ENCODE measurements at places on chromosomes 1 and 21. TPM values are rescaled to one million over a fixed set of nuclear protein-coding genes. Genes with fewer than 3 reads are reported as not detected.
A peak's percentile ranks its signal among the peaks of the same experiment; 100 is the strongest.

DNA sequence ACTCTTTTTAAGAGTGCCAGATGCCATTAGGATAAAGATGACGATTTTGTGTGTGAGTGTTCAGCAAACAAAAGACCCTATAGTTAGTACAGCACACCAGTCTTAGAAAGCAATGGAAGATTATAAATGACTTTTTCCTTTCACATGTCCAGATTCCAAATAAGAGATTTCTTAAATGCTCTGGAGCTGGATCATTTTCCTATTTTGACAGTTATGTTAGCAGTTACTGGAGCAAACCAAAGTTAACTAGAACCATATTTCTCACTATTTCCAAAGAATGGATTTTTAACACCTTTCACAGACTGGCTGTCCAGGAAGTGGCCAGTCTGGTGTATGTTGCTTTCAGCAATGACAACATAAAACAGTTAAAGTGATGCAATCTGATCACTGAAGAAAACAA lies 905.8 kb upstream of the ADGRL2 start:
- DNase-seq = no peak

DNA sequence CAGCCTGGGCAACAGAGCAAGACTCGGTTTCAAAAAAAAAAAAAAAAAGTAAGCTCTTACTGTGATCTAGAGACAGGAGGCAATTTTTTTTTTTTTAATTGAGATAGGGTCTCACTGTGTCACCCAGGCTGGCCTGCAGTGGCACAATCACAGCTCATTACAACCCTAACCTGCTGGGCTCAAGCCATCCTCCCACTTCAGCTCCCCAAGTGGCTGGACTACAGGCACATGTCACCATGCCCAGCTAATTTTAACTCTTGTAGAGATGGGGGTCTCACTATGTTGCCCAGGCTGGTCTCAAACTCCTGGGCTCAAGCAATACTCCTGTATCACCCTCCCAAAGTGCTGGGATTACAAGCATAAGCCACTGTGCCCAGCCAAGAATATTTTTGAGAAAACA lies 7.4 kb downstream of the RPL22 start:
- no peak for DNase-seq

DNA sequence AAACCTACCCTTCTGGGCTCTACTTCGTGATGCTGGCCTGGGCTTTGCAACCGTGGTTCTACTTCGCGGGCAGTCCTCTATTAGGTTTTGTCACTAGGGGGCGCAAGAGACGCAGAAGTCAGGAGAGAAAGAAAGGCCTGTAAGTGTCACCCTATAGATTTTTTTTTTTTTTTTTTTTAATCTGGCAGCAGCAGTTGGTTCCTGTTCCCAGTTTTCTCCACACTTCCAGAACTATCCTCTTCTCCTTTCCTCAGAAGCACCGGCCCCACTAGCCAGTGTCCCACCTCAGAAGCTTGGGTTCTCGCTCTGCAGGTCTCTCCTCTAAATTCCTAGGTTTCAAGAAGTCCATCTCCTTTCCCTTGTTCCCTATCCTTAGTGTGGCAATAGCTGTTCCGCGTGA lies 9.1 kb upstream of the LCE2D start:
- DNase-seq = peak; percentile 38

DNA sequence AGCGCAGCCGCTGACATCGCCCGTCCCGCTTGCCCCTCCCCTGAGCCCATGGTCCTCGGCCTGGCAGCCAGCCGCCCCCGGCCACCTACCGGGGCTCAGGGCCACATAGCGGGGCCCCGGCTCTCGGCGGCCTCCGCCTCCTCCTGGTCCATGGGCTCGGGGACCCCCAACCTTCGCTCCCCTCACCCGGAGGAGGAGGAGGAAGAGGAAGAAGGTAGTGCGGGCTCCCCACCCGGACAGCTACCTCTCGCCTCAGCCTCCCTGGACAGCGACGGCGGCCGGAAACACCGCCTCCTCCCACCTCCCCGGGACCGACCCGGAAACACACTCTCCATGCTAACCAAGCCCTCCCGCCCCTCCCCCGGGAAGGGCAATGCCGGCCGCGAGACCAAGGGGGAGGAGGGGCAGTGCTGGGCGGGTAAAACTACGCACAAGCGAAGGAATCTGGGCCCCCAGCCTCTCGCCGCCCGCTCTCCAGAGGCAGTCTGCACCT lies at the start of gene KIAA0319L:
Gene KIAA0319L (minus strand): TSS at position 286 of the 493 bp plus-strand sequence. CDS start 2,912 bp downstream, outside the sequence.
- DNase-seq = peak; percentile 60

DNA sequence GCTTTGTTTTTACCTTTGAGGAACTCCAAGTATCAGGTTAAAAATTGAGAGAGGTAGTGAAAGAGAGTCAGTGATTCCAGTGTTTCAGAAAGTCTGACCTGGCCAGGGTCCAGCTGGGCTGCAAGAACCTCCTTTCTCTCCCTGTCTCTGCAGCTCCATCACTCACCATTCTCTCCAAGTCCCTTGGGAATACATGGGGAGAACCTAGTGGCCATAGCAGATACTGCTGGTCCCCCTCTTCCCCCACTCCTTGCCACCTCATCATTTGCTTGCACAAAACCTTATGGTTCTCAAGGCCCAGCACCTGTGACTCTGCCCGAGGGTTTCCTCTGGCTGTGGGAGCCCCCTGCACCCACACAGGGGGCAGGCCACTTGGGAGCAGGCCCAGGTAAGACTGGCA lies 279.5 kb downstream of the KIF26B start:
- peak; percentile 11 for DNase-seq

GRCh38 chr1:60535713-60536112 lies 462.1 kb upstream of the C1orf87 start:
- DNase-seq = no peak

DNA sequence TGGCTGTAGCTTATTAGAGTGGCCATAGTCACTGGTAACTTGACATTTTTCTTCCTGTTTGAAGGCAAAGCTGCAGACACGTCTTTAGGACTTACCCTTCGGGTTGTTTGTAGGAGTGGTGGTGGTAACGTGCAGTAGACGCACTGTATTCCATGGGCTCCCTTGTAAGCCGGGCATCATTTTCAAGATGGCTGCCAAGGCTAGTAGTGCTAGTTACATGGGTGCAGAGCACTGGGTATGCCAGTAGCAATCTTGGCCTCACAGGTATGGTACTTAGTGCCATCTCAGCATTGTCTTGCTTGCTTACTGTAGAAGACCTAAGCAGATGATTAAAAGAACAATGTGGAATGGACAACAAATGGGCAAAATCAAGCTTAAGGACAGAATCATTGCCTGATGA lies 1.9 kb downstream of the YBX1 start:
- DNase-seq = peak; percentile 16

- no peak for DNase-seq
Observed at GRCh38 chr1:60448850-60449249, 375.3 kb upstream of the C1orf87 start.

DNA sequence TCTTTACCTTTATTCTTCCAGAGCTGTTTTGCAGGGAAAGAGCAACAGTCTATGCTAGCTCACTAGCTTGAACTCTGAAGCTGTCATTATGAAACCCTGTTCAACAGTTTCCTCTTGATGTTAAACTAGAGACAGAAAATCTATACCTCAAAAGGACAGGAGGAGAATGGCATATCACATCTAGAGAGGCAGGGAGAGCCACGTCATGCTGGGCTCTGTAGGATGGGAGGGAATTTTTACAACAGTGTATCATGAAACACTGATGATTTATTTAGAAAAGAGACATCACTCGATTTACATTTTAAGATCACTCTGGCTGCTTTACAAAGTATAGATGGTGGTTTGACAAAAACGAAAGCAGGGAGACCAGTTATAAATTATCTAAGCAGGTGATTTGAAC lies 224.9 kb upstream of the COA6 start:
- DNase-seq = no peak

DNA sequence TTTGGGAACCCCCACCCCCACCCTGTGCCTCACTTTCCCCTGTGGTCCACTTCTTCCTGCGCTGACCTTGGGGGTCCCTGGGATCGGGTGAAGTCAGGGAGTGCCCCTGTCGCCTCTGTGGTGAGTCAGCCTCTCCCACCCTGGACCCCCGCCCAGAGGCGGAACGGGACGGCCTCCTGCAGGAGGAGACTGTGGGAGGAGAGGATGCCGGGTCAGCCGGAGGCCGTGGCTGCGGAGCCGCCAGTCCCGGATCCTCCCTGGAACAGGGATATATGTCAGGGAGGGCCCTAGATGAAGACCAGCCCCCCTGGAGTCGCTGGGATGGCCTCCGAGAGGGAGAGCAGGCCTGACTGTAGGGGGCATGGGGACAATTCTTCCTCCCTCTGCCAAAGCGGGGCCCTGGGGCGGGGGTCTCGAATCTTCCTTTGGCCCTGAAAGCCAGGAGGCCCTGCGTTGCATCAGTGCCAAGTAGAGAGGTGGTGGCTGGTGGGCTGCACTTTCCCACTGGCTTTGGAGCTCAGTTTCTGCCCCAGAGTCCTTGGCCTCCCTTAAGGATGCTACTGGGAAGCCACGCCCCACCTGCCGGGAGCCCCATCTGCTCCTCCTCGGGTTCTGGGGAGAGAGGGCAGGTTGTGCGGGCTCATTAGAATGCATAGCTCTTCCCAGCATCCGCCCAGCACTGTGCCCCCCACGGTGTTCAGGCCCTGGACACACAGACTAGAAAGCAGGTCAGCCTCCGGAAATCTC lies 930 bp downstream of the ARHGEF10L start:
- DNase-seq = no peak

DNA sequence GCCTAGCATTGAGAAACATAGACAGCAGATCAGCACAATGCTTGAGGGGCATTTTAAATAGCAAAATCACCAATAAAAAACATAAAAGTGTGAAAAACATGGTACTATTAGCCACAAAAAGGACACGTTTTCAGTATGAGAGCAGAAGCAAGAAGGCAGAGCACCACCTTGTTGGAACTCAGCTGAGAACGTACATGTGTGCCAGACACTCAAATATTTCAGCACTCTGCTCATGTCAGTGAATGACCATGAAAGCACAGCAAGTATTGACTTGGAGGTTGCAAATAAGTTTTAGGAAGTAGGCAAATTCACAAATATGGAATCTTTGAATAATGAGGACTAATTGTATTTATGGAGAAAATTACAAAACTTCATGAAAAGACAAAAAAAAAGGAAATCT lies 193.4 kb upstream of the PKN2 start:
- no peak for DNase-seq

- no peak for DNase-seq
Observed at GRCh38 chr1:203170625-203171330, 4.8 kb downstream of the MYBPH start.

DNA sequence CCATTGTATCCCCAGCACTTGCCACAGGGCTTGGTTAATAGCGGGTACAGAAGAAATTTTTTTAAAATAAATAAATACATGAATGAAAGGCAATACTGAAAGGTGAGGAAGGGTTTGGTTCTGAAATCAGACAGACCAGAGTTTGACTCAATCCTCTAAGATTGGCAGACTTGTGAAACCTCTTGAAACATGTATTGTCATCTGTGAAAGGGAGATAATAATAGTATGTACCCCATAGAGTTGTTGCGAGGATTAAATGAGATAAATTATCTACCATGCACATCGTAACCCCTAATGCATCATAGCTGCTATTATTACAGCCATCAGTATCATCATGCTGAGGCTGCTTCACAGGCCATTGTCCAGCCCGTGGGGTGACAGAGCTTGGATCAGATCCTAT lies 41.4 kb downstream of the S1PR1 start:
- no peak for DNase-seq

DNA sequence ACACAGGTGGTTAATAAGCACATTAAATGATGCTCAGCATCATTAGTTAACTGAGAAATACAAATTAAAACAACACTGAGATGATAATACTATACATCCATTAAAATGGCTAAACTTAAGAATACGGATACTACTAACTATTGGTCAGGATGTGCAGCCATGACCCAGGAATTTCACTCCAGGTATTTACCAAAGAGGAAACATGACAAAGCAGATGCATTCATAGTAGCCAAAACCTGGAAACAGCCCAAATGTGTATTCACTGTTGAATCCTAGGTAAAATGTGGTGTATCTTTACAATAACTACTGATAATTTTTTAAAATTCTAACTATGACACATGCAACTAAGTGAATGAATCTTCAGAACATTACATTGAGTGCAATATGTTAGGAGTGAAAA lies 73.0 kb downstream of the PTPRC start:
- no peak for DNase-seq

- DNase-seq = no peak
Observed at GRCh38 chr1:14263225-14263624, 335.3 kb upstream of the KAZN start.

DNA sequence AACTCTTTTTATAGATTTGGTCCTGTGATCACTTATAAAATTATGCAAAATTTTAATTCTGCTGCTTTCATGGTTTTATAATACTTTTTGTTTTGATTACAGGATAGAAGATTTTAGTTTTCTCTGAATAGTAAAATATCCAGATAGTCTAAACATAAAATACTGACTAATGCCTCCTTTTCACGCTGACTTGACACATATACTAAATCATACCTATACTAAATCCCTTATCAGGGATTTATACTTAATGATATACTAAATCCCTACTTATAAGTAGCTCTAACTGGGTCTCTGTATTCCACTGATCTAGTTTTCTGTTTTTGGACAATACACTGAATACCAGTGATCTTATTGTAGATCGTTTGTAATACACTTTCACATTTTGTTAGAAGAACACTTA lies 128.0 kb downstream of the USP25 start:
- DNase-seq = no peak

GRCh38 chr1:68438310-68438709 lies 11.4 kb downstream of the RPE65 start:
- no peak for DNase-seq

DNA sequence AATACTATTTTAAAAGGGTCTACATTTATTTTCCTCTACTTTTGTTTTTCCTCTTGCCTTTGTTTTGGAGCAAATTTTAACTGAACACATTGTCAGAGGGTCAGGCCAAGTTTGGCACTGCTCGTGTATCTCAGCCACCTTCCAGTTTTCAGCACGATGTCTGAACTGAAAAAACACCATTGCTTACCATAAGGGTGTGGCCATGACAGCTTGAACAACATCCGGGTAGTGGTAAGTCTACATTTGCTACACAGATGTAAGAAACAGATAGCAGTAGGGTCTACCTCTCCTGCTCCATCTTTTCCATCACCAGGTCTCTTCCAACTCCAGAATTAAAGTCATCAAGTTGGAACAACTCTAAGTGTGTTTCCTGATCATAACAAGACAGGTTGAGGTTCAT lies 4.2 kb downstream of the HIVEP3 start:
- no peak for DNase-seq

DNA sequence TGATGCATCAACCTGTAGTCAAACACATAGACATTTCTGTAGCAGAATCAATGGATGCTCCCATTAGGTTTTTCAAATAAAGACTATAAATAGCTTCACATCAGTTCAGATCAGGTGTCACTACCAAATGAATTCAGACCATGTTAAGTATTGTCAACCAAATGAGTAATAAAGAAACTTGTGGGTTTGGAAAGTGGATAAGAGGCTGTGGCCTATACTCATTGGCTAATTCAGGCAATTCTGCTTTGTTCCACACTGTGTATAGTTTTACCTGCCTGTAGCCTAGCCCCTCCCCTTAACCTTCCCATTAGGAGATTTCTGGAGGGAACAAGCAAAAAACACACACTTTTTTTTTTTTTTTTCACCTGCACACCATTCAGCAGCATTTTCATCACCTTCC lies 321.2 kb downstream of the HLX start:
- DNase-seq = no peak

Gene LGALS8
- total RNA-seq = 70.1 TPM

Gene RXFP4
- not detected for total RNA-seq

Gene AMY1C
- not detected for total RNA-seq

Gene KLHDC7A
- total RNA-seq = 0.14 TPM

Gene KCNQ4
- total RNA-seq = not detected

Gene PUSL1
- total RNA-seq = 24.7 TPM

Gene NBPF14
- total RNA-seq = 7.3 TPM

Gene LRRN2
- 0.16 TPM for total RNA-seq

Gene PDZK1
- total RNA-seq = not detected

Gene OR2L8
- total RNA-seq = not detected

Gene ADAMTS1
- 11.2 TPM for total RNA-seq

Gene ABCA4
- 1.1 TPM for total RNA-seq

Gene SPRR2B
- not detected for total RNA-seq

Gene GSTM5
- total RNA-seq = not detected
